ENCODE measurements at places on chromosomes 6 and 20. TPM values are rescaled to one million over a fixed set of nuclear protein-coding genes. Genes with fewer than 3 reads are reported as not detected.

DNA sequence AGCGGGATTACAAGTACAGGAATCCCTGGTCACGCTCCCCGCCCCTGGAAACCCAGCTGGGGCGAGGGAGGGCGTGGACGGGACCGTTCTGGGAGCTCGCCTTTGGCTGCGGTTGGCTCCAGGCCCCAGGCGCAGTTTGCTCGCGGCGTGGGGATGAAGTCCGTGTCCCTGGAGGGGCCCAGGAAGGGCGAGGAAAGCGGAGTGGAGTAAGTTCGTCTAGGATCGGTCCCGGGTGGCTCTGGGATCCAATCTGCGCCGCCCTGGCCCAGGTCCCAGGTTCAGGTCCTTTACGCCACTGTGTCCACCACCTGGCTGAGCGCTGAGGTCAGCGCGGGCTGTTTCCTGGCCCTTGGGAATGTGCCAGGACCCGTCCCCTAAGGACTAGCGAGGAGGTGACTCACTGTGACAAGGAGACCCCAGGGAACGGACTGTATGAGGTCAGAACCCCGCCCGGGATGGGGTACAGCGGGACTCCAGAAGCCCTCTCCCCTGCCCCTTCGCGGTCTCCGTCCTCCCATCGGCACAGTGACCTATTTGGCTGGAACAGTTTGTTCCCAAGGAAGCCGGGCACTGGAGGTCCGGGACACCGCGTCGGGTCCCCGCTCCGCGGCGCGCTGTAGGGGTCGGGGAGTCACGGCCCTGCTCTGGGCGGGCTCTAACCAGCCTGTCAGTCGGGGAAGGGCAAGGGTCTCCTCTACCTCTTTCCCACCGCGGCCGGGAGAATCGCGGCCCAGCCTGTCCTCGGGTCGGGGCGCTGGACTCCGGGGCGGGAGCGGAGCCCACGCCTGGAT, 724 bp downstream of the CDKN1A start:
- no peaks in the 10 kb centered on the region for H3K36me3 ChIP-seq
- DNase-seq = peak; percentile 63
- peak overlapping the region; percentile 65 for H3K4me3 ChIP-seq
- peaks cover 25% of the 10 kb centered on the region for H3K27me3 ChIP-seq

GRCh38 chr6:1763404-1763803, 153.7 kb downstream of the FOXC1 start:
- no peaks in the 10 kb centered on the region for H3K27me3 ChIP-seq
- no peak overlapping the region for H3K4me3 ChIP-seq
- H3K36me3 ChIP-seq = no peaks in the 10 kb centered on the region

DNA sequence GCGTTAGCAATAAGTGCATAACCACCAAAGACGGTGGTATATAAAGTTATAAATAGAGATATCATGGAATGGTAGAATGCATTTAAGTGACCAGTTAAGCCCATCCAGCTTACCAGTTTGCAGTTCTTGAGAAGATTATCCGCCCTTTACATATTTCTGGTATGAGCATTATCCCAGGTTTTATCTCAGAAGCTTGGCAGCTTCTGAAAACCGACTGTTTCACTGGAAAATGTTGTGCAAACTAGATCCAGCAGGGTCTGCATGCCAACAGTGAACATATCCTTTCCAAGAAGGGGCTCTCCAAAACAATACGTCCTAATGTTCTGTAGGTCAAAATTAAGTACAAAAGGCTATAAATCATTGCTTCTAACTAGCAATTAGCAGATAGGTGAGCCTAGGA, 29.5 kb upstream of the SHLD1 start:
- no peaks in the 10 kb centered on the region for H3K27me3 ChIP-seq
- no peaks in the 10 kb centered on the region for H3K4me1 ChIP-seq
- H3K27ac ChIP-seq = no peak overlapping the region
- H3K4me3 ChIP-seq = no peak overlapping the region
- DNase-seq = no peak

DNA sequence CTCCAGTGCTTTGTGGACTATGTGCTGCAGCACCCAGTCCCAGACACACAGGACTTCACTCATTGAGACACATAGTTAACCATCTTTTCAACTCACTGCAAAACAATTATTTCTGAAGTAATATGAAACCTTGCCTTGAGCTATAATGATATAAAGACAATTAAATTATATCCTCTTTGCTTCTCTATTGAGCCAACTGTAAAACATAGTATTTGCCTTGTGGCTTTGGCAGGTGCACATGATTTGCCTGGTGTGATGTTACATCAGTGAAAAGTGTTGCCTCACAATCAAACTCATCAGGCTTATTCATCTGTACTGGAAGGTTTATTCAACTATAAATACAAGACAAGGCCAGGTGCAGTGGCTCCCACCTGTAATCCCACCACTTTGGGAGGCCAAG, 80.6 kb downstream of the NCOA7 start:
- H3K4me1 ChIP-seq = peaks cover 3% of the 10 kb centered on the region
- H3K36me3 ChIP-seq = no peaks in the 10 kb centered on the region
- no peak overlapping the region for H3K4me3 ChIP-seq

DPPA5 gene
- not detected for total RNA-seq
